ENCODE measurements at places on chromosomes 3 and 15. TPM values are rescaled to one million over a fixed set of nuclear protein-coding genes. Genes with fewer than 3 reads are reported as not detected.

DNA sequence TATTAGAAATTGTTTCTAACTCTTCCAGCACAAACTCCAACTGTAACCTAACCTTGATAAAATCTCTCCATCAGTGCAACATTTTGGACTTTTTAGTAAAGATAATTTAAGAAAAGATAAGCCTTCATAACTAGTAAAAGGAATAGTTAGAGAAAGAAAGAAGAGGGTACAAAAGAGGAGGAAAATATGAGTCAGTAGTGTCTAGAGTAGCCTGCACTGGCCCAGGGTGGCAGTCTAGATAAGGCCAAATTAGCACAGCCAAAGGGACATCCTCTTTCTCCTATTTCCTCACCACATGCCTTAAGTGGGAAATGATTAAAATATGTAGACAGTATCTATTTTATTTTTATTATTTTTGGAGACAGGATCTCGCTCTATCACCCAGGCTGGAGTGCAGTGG, 3.7 kb downstream of the PROS1 start:
- DNase-seq: no peak

- DNase-seq: no peak
Measured at GRCh38 chr3:88433568-88433967, 283.8 kb downstream of the C3orf38 start.

- DNase-seq: no peak
Measured at GRCh38 chr3:152350139-152350538, 81.4 kb downstream of the MBNL1 start.

WNT7A gene
- not detected for total RNA-seq

FRMD5 gene
- 6.7 TPM for total RNA-seq

Data from sciatic nerve (tissue), 2 donors.